Activated CD4-positive, alpha-beta T cell treated with anti-CD3 and anti-CD28 coated beads for 4 hours (primary cell): ENCODE measurements at places on chromosomes 2 and 18.

DNA sequence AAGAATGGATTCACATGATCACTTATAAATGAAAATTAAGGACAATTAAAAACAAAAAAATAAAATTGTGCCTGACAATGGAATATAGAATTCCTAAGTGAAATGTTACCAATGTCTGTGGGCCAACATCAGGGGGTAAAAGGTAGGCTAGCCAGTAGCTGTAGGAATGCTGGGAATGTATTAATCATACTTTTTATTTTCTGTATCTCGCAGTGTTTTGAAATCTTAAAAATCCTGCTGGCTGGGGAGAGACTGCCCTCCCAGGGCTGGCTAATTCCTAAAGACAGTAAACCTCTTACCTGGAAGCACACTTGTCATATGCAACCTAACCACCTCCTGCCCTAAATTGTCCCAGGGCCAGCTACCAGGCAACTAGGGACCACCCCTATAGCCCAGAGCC is 69.8 kb downstream of the REV1 start:
- DNase-seq, result no peak

DNA sequence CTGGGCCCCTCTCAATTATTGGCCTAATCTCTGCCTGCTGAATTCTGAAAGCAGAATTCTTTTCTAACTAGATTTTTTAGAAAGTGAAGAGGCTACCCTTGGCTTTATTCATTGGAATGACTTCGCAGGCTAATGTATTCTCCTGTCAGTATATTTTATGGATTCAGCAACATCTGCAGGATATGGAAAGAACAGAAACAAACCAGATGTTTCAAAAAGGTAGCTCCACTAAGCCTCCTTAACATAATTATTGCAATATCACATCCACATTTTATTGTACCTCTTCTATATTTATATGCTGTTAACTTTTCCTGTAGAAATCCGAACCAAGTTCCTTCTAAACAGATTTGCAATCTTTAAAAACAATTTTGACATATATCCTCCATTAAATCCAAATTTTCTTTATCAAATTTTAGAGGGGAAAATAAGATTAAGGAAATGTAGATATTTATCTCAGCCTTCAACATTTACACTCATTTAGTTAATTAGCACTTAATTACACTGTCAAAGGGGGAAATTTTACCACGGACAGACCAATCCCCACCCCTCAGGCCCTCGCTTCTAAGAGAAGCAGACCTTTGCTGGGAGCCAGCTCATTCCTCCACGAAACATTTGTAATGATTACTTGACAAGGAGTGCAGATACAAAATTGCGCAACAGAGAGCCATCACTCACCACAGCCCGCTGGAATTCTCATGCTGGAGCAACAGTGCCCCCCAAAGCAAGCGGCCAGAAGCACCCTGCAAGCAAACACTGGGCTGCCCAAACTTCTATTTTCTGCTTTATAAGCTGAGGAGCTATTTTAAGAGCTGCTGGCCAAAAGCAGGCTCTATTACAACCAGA is 253.4 kb downstream of the ETAA1 start:
- no peak for DNase-seq

GRCh38 chr2:134238371-134238770 is 15.5 kb upstream of the MGAT5 start:
- DNase-seq, result no peak

GRCh38 chr2:113234721-113235346 is 43.9 kb downstream of the PAX8 start:
- no peak for DNase-seq

GRCh38 chr18:57771626-57772025 is 31.5 kb downstream of the ATP8B1 start:
- no peak for DNase-seq

GRCh38 chr2:156787517-156787916 is 351.3 kb downstream of the GPD2 start:
- no peak for DNase-seq

DNA sequence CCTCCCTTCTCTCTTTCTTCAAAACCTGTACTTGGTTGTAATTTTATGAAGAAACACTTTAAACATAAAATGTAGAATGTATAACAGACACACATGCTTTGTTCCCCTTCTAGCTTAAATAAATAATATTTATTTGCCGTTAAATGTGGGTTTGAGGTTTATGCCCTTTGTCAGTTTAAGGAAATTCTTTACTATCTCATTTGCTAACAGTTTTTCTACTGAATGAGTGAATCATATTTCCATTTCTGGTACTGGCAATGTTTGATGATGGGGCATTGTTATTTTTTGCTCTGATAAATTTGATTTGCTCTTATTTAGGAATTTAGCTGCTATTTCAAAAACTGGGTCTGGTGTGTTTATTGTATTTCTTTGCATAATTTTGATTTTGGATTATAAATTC is 555.6 kb downstream of the CCDC85A start:
- DNase-seq, result no peak

- no peak for DNase-seq
These were observed 137.7 kb upstream of the HDAC4 start for GRCh38 chr2:239538357-239539052.

- no peak for DNase-seq
These were observed 101.4 kb downstream of the NFATC1 start for GRCh38 chr18:79496978-79497637.

GRCh38 chr2:159179096-159179495 is 107.4 kb downstream of the WDSUB1 start:
- DNase-seq, result no peak
